ENCODE measurements at places on chromosomes 13 and 19. TPM values are rescaled to one million over a fixed set of nuclear protein-coding genes. Genes with fewer than 3 reads are reported as not detected.

- no peak for DNase-seq
- no peak overlapping the region for H3K4me3 ChIP-seq
- peaks cover 40% of the 10 kb centered on the region for H3K36me3 ChIP-seq
- H3K4me1 ChIP-seq = no peaks in the 10 kb centered on the region
- H3K27me3 ChIP-seq = no peaks in the 10 kb centered on the region
These were observed 6.5 kb downstream of the ZNF426 start for GRCh38 chr19:9531933-9532332.

DNA sequence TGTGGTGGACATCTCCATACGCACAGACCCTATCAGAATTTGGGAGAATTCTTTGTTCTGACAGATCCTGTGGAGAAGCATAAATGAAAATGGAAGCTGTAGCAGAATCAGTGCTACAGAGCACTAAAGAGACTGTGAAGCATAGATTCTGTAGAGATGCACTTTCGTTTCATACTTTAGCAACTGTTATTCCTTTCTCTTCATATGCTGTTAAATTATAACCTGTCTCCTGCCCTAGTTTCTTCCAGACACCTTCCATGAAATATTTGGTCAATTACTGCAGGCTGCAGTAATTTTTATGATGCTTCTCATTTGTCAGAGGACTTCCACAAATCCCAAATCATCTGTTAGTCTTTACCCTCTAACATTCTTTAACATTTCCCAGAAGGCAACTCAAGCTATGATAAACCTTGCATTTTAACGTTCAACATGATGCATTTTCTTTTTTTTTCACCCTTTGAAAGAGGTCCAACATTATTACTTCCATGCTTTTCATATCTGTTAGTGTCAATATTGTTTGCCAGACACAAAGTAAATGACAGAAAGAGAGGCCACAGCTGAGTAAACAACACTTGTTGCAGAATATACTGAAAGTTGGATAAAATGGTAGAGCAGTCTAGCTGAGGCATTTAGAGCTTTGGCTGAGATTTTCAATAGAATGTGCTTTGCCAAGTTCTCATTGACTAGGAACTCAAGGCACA, 412.7 kb downstream of the LMO7 start:
- peaks cover 2% of the 10 kb centered on the region for H3K27me3 ChIP-seq
- DNase-seq = no peak
- H3K4me1 ChIP-seq = no peaks in the 10 kb centered on the region
- H3K36me3 ChIP-seq = no peaks in the 10 kb centered on the region

DNA sequence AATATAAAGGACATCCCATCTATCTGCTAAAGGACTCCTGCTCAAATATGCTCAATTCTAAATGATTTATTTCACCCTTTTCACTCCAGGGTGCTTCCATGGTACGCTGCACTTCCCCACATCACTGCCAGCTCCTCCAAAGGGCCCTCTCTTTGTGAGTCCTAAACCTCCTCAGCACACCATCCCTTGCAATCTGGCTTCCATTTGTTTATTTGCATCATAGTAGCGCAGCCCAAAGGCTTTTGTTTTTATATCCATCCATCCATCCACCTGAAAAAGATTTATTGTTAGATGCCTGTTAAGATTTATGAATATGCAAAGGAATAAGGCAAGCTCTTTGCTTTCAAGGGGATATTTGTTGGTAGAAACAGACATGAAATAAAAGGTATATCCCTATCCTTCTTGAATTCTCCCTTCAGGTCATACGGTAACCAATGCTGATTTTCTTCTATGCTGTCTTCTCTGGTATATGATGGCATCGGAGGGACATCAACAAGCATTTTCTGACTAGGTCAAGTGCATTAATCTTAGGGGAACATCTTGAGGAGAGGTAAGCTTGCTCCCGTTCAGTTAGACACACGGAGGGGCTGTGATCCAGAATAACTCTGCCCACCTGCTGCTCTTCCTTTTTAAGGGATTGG, 397.6 kb downstream of the LIG4 start:
- H3K27me3 ChIP-seq = no peaks in the 10 kb centered on the region
- no peak overlapping the region for H3K4me3 ChIP-seq
- H3K27ac ChIP-seq = no peak overlapping the region
- DNase-seq = no peak

DNA sequence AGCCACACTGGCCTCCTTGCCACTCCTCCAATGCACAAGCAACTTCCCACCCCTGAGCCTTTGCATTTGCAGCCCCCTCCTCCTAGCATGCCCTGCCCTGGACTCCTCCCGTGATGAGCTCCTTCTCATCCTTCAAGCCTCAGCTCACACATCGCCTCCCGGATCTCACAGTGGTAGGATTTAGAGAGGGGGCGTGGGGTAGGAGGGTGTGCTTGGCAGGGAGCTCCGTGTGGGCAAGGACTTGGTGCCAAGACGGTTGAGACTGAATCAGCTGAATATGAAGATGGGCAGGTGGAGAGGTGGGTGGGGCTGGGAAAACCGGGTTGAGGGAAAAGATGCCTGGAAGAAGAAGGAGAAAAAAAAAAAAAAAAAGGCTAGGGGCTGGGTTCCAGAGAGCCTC, 48.4 kb upstream of the ZNRF4 start:
- H3K4me1 ChIP-seq = no peaks in the 10 kb centered on the region
- no peaks in the 10 kb centered on the region for H3K27me3 ChIP-seq
- H3K36me3 ChIP-seq = no peaks in the 10 kb centered on the region
- no peak overlapping the region for H3K27ac ChIP-seq
- no peak overlapping the region for H3K4me3 ChIP-seq

DNA sequence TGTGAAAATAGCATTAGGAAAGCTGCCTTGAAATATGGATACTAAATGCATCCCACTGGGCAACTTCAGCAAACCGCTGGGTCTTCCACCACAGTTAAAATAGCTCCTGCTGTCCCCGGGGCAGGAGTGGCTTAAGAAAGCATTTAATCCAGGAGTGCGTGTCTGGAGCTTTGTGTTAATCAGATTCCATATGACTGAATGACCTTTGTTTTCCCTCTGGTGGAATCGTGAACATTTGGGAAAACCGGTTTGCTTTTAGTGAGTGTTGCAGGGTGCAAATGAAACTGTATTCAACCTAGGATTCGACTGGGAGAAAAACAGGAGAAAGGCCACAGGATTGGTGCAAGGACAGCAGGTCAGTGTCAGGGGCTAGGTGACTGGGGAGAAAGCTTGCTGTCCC, 237.6 kb upstream of the MAB21L1 start:
- H3K4me3 ChIP-seq = no peak overlapping the region
- no peaks in the 10 kb centered on the region for H3K4me1 ChIP-seq
- no peaks in the 10 kb centered on the region for H3K27me3 ChIP-seq
- H3K27ac ChIP-seq = no peak overlapping the region
- no peak for DNase-seq
- H3K36me3 ChIP-seq = no peaks in the 10 kb centered on the region

DNA sequence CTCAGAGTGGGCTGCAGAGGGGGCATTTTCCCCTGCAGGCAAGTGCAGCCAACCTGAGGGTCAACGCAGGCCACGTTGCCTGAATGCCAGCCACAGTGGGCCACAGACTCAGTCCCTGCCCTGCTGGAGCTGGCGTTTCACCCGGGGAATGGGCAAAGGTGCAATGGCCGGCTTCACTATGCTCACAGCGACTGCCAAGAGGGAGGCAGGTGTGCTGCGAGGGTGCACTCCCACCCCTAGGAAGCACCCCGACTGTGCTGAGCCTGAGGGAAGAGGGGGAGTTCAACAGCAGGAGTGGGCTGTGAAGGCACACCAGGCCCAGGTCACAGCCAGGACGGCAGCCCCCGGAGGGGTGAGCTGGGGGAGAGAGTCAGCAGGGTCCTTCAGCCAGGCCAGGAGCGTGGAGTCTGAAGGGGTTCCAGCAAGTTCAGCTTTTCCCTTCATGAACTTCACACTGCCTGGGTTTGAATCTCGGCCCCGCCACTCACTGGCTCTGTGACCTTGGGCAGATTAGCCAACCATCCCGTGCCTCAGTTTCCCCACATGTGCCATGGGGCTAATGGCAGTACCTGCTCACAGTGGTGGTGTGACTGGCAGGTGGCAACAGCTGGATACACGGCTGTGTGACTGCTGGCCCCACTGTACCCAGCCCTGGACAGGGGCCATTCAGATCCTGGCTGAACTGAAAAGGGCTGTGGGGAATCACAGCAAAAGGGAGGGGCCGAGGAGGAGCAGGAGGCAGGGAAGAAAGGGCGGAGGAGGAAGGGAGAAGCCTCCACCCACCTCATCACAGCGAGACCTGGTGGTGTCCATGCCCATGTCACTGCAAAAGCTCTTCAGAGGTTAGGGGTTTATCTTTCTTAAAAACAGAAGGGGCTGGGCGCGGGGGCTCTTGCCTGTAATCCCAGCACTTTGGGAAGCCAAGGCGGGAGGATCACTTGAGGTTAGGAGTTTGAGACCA, 7.6 kb downstream of the TRAPPC6A start:
- no peaks in the 10 kb centered on the region for H3K27me3 ChIP-seq
- peaks cover 21% of the 10 kb centered on the region for H3K4me1 ChIP-seq
- no peak overlapping the region for H3K4me3 ChIP-seq
- no peak for DNase-seq

GRCh38 chr13:31530922-31531321, 208.4 kb upstream of the RXFP2 start:
- no peak overlapping the region for H3K4me3 ChIP-seq
- no peak for DNase-seq
- H3K36me3 ChIP-seq = no peaks in the 10 kb centered on the region
- peaks cover 21% of the 10 kb centered on the region for H3K27me3 ChIP-seq
- no peaks in the 10 kb centered on the region for H3K4me1 ChIP-seq

The SERTM1 gene
- not detected for total RNA-seq

Data from endothelial cell of umbilical vein (primary cell).